ENCODE measurements at places on chromosomes 5 and 9.

DNA sequence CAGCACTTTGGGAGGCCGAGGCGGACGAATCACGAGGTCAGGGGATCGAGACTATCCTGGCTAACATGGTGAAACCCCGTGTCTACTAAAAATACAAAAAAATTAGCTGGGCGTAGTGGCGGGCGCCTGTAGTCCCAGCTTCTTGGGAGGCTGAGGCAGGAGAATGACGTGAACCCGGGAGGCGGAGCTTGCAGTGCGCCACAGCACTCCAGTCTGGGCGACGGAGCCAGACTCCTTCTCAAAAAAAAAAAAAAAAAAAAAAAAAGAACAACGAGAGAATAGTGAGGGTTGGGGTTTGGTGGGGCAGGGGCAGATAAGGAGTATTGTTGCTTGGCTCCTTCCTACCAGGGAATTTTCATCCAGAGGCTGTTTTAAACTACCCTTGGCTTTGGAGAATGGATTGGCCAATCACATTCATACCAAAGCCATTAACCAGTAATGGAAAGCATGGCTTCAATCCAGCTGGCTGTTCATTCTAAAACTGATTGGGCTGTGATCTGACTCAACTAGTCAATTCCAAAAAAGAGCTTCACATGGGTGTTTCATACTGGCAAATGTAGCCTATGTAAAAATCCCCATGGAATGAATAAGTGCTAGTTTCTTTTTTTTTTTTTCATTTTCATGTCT, 64.4 kb downstream of the PLCXD3 start:
- DNase-seq, result no peak

DNA sequence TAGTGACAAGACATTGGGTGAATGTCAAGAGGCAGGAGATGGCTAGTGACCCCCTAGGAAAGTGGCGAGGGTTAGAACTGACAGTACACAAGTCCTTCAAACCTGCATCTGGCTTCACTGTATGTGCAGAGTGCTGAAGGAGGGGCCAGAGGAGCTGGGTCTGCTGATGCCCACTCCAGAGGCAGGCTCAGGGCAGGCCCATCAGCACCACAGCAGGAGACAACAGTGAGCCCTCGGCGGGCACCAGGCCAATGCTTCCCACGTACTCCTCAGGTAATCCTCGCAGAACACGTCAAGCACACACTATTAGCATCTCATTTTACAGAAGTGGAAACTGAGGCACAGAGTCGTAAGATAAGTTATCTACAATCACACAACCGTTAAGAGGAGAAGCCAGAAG, 76.1 kb upstream of the SH3PXD2B start:
- DNase-seq, result no peak

- no peak for DNase-seq
Observed at GRCh38 chr5:119896826-119897536, 267.6 kb downstream of the FAM170A start.

- DNase-seq, result no peak
Observed at GRCh38 chr9:116329470-116329869, 175.9 kb downstream of the PAPPA start.

GRCh38 chr5:2110137-2110933, 227.6 kb upstream of the IRX4 start:
- DNase-seq, result no peak

- DNase-seq, result no peak
Observed at GRCh38 chr5:135534609-135535419, 950 bp downstream of the NEUROG1 start.

GRCh38 chr9:111898331-111899096, 1.9 kb downstream of the UGCG start:
- no peak for DNase-seq

GRCh38 chr5:96904054-96904931, 28.0 kb downstream of the ERAP2 start:
- DNase-seq, result no peak

DNA sequence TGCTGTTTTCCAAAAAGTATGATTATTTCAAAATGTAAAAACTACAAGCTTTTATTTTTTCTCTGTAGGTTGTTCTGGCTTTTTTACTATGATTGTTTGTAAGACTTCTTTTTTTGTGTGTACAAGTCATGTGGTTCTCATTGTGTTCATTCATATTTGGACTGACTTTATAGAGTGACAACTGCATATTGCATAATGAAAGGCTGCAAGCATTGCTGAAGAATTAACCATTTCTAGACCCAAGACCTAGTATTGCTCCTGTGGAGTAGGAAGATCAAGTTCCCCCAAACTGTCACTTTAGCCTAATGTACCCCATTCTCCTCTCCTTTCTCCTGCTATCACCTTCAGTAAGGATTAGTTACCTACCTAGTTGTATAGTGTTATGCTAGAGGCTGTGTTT, 10.0 kb downstream of the MAP1B start:
- DNase-seq, result no peak

GRCh38 chr5:129172580-129172979, 78.0 kb downstream of the ISOC1 start:
- no peak for DNase-seq

DNA sequence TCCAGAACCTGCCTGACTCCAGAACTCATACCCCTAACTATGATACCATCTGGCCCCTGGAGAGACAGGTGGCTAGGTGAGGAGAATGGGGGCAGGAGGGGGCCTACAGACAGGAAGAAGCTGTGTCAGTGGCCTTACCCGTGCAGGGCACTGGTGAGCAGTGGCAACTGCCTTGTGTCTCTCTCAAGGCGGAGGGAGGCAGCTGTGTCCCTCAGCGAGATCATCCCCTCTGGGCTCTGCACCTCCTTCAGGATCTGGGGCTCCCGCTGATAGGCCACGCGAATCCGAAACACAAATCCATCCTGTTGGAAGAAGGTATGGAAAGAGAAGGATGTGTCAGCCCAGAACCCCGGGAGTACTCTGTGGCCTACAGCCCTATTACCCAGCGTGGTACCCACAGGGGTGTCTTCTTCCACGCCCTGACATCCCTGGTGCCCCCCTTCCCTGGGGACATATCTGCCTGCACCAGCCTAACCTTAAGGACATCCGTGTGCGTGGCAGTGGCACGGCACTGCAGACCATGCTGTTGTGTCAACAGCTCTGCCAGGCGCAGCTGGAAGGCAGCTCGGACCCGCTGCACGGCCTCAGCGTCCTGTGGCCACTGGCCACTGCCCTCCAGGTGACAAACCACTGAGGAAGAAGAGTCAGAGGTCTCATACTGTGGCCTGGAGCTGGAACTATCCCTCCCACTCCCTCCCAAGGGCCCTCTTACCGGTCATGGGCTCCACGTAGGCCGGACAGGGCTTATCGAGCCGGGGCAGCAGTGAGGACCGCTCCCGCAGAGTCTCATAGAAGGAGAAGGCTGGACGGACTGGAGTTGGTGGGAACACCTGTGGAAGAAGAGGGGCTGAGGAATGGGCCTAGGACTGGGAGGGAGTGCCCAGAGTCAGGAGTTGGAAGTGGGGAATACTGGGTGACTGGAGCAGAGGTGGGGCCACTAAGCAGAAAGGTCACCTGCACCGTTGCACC, 7.8 kb downstream of the NOL6 start:
- no peak for DNase-seq

DNA sequence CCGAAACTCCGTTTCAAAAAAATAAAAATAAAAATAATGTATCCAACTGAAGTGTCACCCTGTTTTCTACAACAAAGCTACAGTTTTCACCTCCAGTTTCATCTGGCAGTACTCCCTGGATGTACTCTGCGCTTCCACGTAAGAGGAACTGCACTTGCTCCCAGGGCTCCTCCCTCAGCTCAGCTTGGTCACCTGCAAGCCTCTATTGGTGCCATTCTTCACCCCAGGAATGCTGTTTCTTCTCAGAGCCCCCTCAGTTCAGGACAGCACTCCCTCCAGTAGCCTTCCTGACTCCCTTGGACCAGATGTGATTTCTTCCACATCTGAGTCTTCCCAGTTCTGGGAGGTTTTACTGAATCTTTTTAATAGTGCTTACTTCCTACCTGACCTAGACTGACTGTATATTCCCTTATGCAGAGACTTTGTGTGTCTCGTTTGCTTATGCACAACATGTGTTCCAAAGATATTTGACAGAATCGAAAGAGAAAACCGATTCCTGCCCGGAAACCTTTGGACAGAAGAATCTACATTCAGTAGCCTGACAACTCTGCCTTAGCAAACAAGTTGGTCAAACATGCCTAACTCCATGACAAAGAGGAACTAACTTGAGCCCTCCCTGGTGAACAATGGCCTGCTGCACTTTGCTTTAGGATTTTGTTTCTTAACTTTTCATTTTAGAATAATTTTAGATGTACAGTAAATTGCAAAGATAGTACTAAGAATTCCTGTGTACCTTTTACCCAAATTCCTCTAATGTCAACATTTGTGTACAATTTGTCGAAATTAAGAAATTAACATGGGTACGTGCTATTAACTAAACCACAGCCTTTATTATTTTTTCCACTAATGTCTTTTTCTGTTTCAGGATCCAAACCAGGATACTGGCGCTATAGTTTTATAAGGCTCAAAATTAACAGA, 814 bp downstream of the CCDC125 start:
- no peak for DNase-seq

DNA sequence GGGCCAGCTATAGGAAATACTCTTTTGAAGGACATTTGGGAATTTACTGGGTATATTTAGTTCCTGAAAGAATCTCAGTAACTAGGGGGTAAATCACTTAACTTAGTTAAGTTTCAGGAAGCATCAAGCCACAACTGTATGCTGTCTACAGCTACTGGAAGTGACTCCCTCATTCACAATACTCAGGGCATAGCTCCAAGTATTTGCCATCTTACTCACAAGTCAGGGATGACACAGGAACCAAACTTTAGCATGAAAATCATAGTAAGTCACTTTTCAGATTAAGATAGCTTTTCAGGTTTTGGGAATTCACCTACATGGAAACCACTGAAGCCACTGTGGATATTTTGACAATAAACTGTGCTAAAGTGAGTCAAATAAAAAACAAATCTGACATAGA, 242.4 kb upstream of the ATP10B start:
- no peak for DNase-seq

DNA sequence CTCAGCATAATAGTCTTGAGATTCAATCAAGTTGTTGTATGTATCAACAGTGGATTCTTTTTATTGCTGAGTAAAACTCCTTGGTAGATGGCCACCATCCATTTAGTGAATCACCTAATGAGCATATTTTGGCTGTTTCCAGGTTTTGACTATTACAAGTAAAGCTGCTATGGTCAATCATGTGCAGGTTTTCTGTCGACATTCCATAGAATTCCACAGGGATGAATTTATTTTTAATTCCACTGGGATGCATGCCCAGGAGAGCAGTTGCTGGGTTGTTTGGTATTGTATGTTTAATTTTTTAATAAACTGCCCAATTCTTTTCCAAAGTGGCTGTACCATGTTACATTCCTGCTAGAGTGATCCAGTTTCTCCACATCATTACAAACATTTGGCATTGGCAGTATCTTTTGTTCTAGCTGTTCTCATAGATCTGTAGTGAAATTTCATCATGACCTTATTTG, 10.5 kb upstream of the S1PR3 start:
- no peak for DNase-seq

DNA sequence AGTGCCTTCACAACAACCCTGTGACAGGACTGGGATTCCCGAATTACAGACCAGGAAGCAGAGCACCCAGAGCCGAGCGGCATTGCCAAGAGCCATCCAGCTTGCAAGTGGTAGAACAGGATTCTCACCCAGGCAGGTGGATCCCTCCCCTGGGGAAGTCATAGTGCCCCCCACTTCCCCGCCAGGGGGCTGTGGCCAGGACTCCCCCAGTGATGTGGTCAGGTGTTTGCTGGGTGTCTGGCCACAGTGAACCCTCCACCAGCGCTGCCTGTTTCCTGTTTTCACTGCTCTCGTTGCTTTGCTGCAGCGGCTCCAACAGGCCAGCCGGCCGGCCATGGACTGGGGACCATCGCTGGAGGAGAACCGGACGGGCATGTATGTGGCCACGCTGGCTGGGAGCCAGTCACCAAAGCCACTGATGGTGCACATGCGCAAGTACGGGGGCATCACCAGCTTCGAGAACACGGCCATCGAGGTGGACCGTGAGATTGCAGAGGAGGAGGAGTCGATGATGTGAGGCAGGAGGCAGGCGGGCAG, 19.3 kb downstream of the SLC6A7 start:
- no peak for DNase-seq

DNA sequence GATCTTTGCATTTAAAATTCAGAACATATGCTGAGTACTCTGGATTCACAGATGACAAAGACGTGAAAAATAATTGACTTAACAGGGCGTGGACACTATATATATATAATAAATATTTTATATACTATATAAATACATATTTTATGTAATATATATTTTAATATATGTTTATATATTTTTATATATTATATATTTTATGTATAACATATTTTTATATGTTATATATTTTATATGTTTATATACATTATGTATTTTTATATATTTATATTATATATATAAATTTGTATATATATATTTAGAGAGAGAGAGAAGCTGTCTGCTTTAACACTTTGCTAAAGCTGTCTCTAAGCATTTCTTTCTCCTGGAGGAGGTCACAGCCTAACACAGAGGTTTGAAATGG, 113.1 kb downstream of the INIP start:
- DNase-seq, result no peak

GRCh38 chr9:93464395-93464794, 11.0 kb upstream of the FAM120AOS start:
- no peak for DNase-seq

DNA sequence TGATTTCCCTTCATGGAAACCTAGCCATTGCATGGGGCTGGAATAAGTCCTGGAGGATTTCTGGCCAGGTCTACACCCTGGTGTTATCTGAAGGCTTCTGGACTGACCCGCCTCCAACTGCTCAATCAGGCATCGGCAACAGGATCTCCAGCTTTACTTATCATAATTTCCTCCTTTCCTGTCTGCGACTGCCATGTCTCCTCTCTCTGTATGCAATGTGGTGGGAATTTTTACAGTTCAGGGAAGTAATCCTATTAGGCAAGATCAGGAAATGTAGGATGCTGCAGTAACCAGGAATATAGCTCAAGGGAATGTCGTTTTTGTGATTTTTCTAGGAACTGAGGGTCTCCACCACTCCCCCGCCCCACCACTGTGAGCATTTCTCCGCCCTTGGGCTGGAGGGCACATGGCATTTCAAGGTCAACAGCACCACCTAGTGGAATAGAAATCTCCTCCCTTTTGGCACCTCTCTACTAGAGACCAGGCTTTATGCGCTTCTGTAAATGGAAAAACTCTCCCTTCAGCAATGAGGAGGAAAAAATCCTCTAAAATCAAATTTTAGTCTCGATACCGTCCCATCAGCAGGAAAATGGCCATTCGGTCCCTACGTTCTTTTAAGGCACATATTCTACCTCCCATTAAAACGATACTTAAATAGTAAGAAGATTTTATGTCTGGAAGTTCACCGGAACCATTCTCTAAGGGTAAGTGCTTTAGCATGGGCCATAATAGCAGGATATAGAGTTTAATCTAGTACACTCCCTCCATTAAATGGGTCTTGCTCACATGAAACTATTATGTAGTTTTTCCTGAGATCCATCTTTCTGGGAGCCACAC, 93.0 kb downstream of the YTHDC2 start:
- DNase-seq, result no peak

All from activated T-helper 1 cell treated with anti-CD3 and anti-CD28 coated beads, Interleukin-2, amount 50 U/mL, for 16 hours (primary cell).